ENCODE measurements at places on chromosomes 7 and 10. TPM values are rescaled to one million over a fixed set of nuclear protein-coding genes. Genes with fewer than 3 reads are reported as not detected.

PRSS37 gene
- not detected for total RNA-seq

PRKRIP1 gene
- total RNA-seq: 45.0 TPM

PIK3AP1 gene
- total RNA-seq: 40.0 TPM

GRCh38 chr7:21134631-21135030, 293.3 kb upstream of the SP4 start:
- peaks cover 7% of the 10 kb centered on the region for H3K27me3 ChIP-seq
- no peak for DNase-seq
- H3K27ac ChIP-seq: no peak overlapping the region
- no peaks in the 10 kb centered on the region for H3K36me3 ChIP-seq

- H3K4me3 ChIP-seq: no peak overlapping the region
- H3K4me1 ChIP-seq: peaks cover 3% of the 10 kb centered on the region
- DNase-seq: no peak
- no peaks in the 10 kb centered on the region for H3K36me3 ChIP-seq
- H3K27me3 ChIP-seq: no peaks in the 10 kb centered on the region
- H3K27ac ChIP-seq: no peak overlapping the region
Observed at GRCh38 chr7:122975341-122975740, 20.2 kb downstream of the TAS2R16 start.

All from progenitor cell of endocrine pancreas (in vitro differentiated cells).